Ovary (tissue), 10 donors: ENCODE measurements at places on chromosomes 1 and 21. TPM values are rescaled to one million over a fixed set of nuclear protein-coding genes. Genes with fewer than 3 reads are reported as not detected.

Gene ELAVL4
- total RNA-seq: not detected

- no peaks in the 10 kb centered on the region for H3K27me3 ChIP-seq
- peaks cover 1% of the 10 kb centered on the region for H3K4me1 ChIP-seq
- H3K36me3 ChIP-seq: no peaks in the 10 kb centered on the region
- no peak overlapping the region for H3K27ac ChIP-seq
Measured at GRCh38 chr21:35593000-35593502, 467.3 kb downstream of the SETD4 start.

GRCh38 chr1:187481581-187482148 is 652.9 kb downstream of the PLA2G4A start:
- no peaks in the 10 kb centered on the region for H3K27me3 ChIP-seq
- no peaks in the 10 kb centered on the region for H3K36me3 ChIP-seq
- no peak overlapping the region for H3K4me3 ChIP-seq
- no peak overlapping the region for H3K27ac ChIP-seq
- DNase-seq: no peak

Gene PLEKHG5
- 6.2 TPM for total RNA-seq

DNA sequence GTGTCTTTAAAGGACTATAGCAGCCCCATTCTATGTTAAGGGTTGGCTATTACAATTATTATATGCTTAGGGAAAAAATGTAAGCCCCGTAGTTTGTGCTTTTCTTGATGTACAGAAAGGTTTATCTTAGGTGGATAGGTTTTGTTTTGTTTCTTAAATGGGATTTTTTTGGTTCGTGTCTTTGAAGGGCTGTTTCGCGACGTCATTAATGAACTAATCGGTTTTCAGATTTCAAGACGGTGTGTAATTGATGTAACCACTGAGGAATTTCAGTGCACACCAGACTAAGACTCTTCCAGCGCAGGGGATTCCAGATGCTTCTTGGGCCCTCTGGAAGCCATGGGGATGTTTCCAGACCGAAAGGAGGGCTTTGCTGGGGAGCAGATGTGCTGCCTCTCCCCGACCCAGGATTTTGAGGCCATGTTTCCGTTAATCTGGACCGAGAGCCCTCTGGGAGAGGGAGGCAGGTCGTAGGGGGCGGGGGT is 4.8 kb upstream of the SIM2 start:
- peaks cover 2% of the 10 kb centered on the region for H3K4me1 ChIP-seq
- peaks cover 2% of the 10 kb centered on the region for H3K27me3 ChIP-seq
- H3K36me3 ChIP-seq: no peaks in the 10 kb centered on the region
- no peak overlapping the region for H3K4me3 ChIP-seq

- no peak overlapping the region for H3K27ac ChIP-seq
- H3K4me1 ChIP-seq: no peaks in the 10 kb centered on the region
- no peaks in the 10 kb centered on the region for H3K36me3 ChIP-seq
- no peak overlapping the region for H3K4me3 ChIP-seq
Measured at GRCh38 chr1:18266391-18266790, 158.8 kb downstream of the IGSF21 start.

Gene RSPO1
- 21.4 TPM for total RNA-seq

Gene FPGT
- total RNA-seq: 17.4 TPM

- H3K4me3 ChIP-seq: no peak overlapping the region
- H3K36me3 ChIP-seq: no peaks in the 10 kb centered on the region
- H3K27me3 ChIP-seq: no peaks in the 10 kb centered on the region
- H3K27ac ChIP-seq: no peak overlapping the region
- H3K4me1 ChIP-seq: no peaks in the 10 kb centered on the region
- no peak for DNase-seq
Measured at GRCh38 chr1:83547901-83548300, 451.0 kb downstream of the TTLL7 start.

DNA sequence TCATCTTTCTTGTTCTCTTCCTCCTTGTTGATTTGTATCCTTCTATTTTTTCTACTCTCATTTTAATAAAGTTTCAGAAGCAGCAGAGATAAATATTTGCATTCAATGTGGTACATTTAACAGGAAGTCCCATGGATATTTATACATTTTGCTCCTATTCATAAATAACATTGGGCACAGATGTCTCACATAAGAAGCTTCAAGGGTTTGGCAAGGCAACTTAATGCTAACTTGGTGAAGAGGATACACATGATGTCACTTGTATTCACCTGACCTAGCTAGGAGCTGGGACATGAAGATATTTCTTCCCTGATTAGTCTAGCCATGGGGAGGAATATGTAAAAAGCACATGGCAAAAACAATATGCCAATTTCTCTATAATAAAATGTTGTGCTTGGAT is 65.1 kb upstream of the DUSP10 start:
- no peaks in the 10 kb centered on the region for H3K36me3 ChIP-seq
- no peak for DNase-seq
- H3K4me3 ChIP-seq: no peak overlapping the region
- no peak overlapping the region for H3K27ac ChIP-seq

Gene FCRL6
- total RNA-seq: 0.48 TPM

Gene SPRR2A
- not detected for total RNA-seq

- no peaks in the 10 kb centered on the region for H3K36me3 ChIP-seq
- DNase-seq: no peak
- no peak overlapping the region for H3K4me3 ChIP-seq
- H3K4me1 ChIP-seq: no peaks in the 10 kb centered on the region
Measured at GRCh38 chr1:160416369-160416768, 16.0 kb downstream of the VANGL2 start.

DNA sequence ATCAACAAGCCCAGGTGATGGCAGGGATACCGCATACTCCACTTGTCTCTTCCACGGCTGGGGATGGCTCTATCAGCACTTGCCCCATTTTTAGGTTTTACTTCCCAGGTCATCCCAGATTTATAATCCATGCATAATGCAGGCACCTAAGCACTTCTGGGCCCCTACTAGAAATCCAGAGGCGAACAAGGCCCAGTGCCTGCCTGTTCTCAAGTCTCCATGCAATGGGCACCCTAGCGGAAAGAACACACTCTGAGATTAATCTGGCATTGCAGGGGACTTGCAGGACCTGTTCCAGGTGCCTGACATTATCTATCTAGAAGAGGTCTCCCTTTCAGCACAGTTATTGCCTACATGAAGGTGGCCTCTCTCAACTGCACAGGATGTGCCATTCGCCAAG is 39.8 kb downstream of the HIVEP3 start:
- H3K36me3 ChIP-seq: no peaks in the 10 kb centered on the region
- DNase-seq: no peak
- H3K27me3 ChIP-seq: no peaks in the 10 kb centered on the region
- peaks cover 11% of the 10 kb centered on the region for H3K4me1 ChIP-seq
- H3K4me3 ChIP-seq: no peak overlapping the region

GRCh38 chr1:43522776-43523480 is 7.8 kb upstream of the PTPRF start:
- H3K27me3 ChIP-seq: no peaks in the 10 kb centered on the region
- no peak overlapping the region for H3K27ac ChIP-seq

DNA sequence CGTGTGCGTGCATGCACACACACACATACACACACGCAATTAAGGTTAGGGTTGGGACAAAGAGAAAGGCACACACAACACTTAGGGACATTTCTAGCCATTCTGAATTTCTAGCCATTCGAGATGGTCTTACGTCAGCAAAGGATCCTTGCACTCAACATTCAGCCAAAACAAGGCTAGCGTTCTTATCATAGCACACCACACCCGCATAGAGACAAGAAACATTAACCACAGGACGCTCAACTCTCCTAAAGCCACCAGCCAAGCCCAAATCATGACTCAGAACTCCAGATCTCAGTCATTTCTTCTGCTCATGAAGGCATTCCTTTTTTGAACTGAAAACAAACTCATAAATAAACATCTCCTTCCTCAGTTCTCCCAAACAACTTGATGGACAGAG is 106.8 kb downstream of the LMO4 start:
- H3K4me3 ChIP-seq: no peak overlapping the region
- no peaks in the 10 kb centered on the region for H3K36me3 ChIP-seq
- H3K4me1 ChIP-seq: peaks cover 6% of the 10 kb centered on the region
- H3K27ac ChIP-seq: no peak overlapping the region

GRCh38 chr1:230827081-230827681 is 41.1 kb downstream of the C1orf198 start:
- DNase-seq: peak; percentile 82
- no peak overlapping the region for H3K4me3 ChIP-seq
- no peaks in the 10 kb centered on the region for H3K36me3 ChIP-seq
- H3K27ac ChIP-seq: no peak overlapping the region
- peaks cover 22% of the 10 kb centered on the region for H3K4me1 ChIP-seq

DNA sequence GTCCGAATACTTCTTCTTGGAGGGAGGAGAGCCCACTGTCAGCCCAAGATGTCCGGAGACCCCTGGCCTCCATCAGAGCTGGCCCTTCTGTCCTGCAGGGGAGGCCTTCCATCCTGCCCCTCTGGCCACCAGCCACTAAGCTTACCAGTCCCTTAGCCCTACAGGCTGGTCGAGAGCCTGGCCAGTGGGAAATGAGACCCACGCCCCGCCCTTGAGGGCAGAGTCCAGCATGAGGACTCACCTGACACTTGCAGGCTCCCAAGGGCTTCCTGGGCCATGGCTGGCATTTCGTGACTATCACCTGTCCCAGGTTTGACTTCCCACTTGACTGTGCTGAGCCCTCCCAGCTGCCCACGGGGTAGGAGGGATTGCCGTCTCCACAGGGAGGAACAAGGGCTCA is 361.8 kb upstream of the VAMP3 start:
- H3K36me3 ChIP-seq: no peaks in the 10 kb centered on the region
- no peaks in the 10 kb centered on the region for H3K4me1 ChIP-seq
- H3K27ac ChIP-seq: no peak overlapping the region
- H3K27me3 ChIP-seq: no peaks in the 10 kb centered on the region
- H3K4me3 ChIP-seq: no peak overlapping the region

Gene LCE6A
- not detected for total RNA-seq

DNA sequence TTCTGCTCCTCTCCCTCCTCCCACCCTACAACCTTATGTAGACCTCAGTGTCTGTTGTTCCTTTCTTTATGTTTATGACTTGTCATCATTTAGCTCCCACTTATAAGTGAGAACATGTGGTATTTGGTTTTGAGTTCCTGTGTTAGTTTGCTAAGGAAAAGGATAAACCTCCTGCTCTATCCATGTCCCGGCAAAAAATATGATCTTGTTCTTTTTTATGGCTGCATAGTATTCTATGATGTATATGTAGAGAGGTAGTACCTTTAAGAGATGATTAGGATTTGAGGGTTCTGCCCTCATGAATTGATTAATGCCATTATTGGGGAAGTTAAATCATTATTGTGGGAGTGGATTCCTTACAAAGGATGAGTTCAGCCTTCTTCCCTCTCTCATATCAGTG is 41.8 kb downstream of the LRIF1 start:
- no peaks in the 10 kb centered on the region for H3K36me3 ChIP-seq
- DNase-seq: no peak

Gene WLS
- total RNA-seq: 54.7 TPM

DNA sequence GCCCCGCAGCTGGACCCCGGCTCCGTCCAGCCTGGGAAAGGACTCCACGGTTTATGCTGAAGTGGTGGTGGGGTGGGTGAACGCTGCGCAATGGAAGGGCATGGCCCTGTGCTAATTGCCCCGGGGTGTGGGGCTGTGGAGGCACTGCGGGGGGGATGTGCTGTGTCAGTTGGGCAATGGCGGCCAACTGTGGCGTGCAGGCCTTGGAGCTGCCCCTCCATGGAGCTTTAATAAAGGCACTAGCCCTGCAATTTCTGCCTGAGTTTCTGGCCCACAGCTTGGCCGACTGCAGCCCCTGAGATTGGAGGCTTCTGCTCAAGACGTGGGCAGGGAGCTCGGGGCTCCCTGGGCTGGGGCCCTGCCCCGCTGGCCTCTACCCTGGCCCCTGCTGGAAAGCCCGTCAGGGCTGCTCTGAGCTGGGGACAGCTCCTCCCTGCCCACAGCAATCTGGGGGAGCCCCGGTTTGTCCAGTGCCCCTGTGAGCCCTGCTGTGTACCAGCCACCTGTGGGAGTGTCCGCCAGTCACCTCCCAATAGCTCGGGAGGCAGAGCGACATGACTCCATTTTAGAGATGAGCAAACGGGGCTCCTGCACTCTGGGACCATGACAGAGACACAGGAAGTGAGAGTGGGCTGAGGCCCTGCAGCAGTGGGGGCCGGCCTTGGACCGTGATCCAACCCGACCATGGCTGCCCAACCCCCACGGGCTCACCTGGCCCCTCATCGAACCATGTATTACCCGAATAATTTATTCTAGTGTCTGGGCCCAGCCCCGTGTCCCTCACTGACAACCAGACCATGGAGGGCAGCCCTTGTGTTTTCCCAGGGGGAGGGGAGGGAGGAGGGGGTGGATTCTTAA is 8.7 kb upstream of the TNFRSF14 start:
- H3K4me3 ChIP-seq: peak overlapping the region; percentile 37
- H3K4me1 ChIP-seq: peaks cover 21% of the 10 kb centered on the region
- peak overlapping the region; percentile 44 for H3K27ac ChIP-seq
- no peaks in the 10 kb centered on the region for H3K36me3 ChIP-seq
